ENCODE measurements at places on chromosomes 11 and 22. TPM values are rescaled to one million over a fixed set of nuclear protein-coding genes. Genes with fewer than 3 reads are reported as not detected.
A peak's percentile ranks its signal among the peaks of the same experiment; 100 is the strongest.

Gene ABCC8
- total RNA-seq, result not detected

Gene C22orf31
- total RNA-seq, result not detected

DNA sequence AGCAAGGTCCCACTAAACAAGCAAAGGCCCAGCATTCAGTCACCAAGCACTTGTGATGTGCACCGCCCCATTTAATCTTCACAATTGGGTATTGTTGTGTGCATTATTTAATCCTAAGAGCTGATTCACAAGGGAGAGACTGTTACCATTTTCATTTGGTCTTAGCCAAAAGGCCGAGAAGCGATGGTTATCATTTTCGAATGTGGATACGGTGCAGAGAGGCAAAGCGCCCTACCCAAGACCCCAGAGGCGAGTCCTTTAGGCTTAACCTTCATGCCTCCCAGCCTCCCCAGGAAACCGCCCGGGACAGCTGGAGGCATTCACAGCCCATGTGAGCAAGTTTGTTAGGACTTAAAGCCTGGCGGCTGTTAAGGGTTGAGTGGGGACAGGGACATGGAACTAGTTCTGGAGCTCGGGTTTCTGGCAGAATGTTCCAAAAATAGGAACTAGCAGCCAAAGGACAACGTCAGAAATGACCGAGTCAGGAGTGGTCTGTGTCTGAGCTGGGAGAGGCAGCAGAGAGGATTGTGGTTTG, 13.0 kb upstream of the UPK3A start:
- peak; percentile 50 for DNase-seq

DNA sequence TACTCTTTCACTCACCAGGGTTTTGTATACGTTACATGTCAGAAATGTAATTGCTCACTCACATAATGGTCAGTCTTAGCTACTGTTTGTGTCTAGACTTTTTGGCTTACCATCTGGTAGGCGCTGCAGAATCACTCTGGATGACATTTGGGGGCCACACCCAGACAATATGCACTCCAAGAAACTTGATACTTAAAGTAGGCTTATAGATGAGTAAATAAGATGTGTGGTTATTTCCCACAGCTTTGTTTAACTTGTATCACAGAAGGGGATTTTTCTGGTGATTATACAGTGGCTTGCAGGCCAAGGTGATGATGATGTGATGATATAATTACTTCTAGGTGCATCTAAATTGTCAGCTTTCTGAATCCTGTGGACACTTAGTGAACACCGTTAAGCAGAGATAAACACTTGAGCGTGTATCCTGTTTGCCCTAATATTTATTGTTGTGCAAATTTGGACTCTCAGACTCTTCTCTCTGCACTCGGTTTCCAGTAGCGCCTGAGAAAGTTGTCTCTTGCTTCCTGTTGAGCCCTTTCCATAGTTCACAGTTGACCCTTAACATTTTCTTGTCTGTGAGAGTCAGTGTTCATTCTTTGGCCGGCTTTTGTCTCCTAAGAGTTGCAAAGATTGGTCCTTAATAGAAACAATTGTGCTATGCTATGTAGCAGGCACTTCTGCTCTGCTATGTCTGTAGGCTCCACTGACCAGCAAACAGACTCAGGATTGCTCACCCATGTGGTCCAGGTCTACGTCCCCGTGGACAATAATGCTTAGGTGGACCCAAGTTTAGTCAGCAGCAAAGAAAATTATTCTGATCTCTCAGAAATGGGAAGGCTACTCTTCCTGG, 89.3 kb downstream of the PRR5L start:
- DNase-seq, result no peak

GRCh38 chr11:64987998-64988854, 8.5 kb downstream of the BATF2 start:
- no peak for DNase-seq

DNA sequence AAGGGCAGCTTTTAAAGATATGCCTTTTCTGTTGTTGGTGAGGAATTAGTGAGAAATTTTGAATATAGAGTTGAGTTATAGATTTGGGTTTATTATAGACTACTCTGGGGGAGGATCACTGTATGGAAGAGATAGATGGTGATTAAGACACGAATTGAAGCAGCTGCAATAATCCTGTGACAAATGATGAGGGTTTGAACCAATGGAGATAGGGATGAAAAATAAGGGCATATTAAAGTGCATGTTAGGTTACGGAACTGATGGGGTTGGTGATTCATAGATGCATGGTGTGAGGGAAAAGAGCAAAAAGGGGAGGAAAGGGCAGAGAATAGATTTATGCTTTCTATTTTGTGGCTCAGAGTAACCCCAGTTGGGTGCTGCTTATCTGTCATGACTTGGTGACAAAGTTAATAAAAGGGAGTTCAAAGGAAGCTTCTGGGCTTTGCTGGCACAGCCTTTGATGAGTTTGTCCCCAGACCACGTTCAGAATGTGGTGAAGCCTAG, 11.8 kb downstream of the C11orf87 start:
- no peak for DNase-seq

Gene KMT5B
- 32.5 TPM for total RNA-seq

DNA sequence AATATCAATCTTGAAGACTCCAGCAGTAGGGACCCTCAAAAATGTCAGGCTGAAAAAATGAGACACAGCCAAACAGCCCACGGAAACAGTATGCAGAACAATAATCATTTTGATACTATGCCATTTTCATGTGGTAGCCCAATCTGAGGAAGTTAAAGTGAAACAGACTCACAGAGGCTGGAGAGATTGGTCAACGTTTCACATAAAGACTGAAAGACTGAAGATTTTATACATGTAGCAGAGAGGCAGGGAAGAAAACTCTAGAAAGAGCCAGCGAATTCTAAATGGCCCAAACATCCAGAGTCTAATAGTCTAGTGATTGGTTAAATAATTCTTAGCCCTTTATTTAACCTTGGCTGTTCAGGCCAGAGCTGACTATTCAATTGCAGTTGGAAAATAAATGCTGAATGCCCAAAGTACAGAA, 49.4 kb downstream of the MAML2 start:
- no peak for DNase-seq

Gene GLYATL1
- not detected for total RNA-seq

GRCh38 chr11:72370201-72370600, 64.1 kb downstream of the CLPB start:
- DNase-seq, result no peak

- DNase-seq, result peak; percentile 13
Observed at GRCh38 chr11:111427471-111427912, 48.4 kb upstream of the POU2AF1 start.

- no peak for DNase-seq
Observed at GRCh38 chr11:80167766-80168165, 726.9 kb upstream of the TENM4 start.

Gene WNT7B
- 0.09 TPM for total RNA-seq

DNA sequence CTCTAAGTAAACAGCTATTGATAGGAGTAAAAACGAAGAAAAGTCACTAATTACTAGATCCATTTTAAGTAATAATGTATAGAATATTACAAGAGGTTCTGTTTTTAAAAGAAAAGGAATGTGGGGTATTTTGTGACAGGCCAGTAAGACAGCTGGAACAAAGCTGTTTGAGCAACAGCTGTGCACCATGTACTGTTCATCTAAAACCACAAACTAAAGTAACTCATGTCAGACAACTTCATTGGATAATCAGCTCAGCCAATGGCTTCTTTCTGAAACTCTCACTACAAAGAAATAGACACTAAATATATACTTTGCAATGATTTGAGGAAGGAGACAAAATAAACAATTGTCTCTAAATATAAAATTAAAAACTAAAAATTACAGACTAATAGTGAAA, 16.1 kb downstream of the RRAS2 start:
- DNase-seq, result no peak

DNA sequence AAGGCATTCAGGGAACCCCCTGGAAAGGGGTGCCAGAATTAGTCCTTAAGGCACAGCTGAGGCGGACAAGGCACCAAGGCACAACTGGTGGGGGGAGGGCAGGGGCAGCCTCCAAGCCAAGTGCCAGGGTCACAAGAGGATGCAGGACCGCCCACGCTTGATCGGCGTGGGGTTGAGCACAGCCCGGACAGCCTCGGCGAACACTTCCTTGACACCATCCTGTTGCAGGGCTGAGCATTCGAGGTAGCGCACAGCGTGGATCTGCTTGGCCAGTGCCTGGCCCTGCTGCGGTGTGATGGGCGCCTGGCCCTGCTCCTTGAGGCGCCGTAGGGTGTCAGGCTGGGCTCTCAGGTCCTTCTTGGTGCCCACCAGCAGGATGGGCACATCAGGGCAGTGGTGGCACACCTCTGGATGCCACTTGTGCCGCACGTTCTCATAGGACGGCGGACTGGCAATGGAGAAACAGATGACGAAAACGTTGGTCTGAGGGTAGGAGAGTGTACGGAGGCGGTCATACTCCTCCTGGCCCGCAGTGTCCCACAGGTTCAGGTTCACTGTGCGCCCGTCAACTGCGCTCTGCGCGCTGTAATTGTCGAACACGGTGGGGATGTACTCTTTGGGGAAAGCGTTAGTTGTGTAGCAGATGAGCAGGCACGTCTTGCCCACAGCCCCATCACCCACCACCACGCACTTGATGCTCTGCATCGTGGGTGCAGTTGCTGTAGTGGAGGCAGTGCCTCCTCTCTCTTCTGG, 13.1 kb downstream of the RHOG start:
- no peak for DNase-seq

Gene OR10A2
- total RNA-seq, result not detected

- DNase-seq, result peak; percentile 12
Observed at GRCh38 chr11:47552056-47552565, 821 bp downstream of the CELF1 start.

DNA sequence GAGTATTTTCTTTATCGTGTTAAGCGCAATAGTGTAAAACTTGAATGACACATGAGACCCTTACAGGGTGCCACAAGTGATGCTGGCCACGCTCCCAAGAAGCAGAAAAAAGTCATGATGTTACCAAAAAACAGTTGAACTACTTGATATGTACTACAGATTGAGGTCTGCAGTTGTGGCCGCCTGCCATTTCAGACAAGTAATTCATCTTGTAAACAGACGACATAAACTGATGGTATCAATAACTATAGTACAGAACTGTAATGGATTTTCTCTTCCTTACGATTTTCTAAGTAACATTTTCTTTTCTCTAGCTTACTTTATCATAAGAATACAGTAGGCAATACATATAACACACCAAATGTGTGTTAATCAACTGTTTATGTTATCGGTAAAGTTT, 5.5 kb downstream of the CD59 start:
- no peak for DNase-seq

Gene ADAMTS15
- not detected for total RNA-seq

DNA sequence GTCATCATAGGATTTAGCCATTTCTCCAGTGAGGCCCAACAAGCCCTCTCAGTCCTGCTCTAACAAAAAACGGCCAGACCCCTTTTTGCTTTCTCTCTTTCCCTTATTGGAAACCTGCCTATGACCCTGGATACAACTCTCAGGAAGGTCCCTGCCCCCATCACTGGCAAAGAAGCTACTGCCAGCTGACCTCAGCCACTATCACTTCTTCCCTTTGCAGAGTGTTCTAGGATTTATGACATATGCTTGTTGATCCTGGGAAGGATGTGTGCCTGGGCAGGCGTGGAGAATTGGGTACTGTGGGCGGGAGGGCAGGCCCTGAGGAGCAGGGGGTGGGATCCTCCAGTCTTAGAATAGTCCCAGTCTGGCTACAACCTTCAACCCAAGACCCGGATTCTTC, 7.5 kb downstream of the PGAP2 start:
- DNase-seq, result no peak

Gene GGTLC2
- total RNA-seq, result not detected

GRCh38 chr22:21445437-21446127, 21.6 kb upstream of the TMEM191C start:
- no peak for DNase-seq

DNA sequence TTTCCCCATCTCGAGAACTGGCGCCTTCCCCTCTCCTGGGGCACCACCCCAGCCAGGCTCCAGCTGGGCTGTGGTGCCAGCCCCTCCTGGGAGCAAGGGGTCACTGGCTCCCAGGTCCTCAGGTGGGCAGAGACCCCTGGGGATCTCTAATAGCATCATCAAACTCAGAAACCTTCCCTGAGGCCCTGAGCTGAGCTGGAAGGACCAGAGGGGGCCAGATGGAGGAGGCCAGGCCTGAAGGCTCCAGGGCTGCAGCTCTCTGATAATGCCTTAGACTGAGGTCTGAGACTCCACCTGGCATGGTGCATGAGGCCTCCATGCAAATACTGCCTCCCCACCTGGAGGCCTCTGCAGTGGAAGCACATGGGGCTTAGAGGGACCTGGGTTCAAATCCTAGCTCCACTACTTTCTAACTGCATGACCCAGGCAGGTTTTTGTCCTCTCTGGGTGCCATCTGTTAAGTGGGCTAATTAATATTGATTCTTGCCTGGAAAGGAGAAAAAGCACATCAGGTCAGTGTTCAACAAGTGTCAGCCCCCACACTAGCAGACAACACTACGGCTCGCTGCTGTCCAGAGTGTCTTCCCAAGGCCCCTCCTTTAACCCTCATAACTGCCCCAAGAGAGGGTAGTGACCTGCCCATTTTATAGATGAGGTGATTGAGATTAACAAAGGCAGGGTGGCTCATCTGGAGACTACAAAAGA, 1.5 kb downstream of the MAPK8IP1 start:
- DNase-seq, result no peak

GRCh38 chr22:31911565-31912406, 32.5 kb upstream of the YWHAH start:
- DNase-seq, result peak; percentile 93

- DNase-seq, result no peak
Observed at GRCh38 chr11:6615882-6616585, 3.2 kb downstream of the TPP1 start.

- no peak for DNase-seq
Observed at GRCh38 chr11:119789766-119790407, 60.9 kb upstream of the NECTIN1 start.

Gene GAS2L1
- 2.6 TPM for total RNA-seq

Gene MISFA
- total RNA-seq, result 4.8 TPM

DNA sequence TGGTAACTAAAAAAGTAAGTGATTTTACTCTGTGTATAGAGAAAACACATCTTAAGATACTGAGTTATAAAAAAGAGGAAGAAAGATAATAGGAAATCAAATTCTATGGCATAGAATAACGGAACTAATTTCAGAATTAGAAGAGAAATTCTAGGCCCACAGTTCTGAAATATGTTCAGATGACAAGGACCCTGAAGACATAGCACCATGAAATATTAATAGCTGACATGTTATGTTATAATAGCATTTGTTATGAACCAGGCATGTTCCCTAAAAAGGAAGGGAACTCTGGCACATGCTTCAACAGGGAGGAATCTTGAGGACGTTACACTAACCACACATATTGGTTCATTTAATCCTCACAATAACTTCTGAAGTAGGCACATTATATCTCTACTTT, 32.7 kb downstream of the PRDM10 start:
- DNase-seq, result no peak

- DNase-seq, result no peak
Observed at GRCh38 chr11:123642435-123642834, 12.0 kb downstream of the SCN3B start.

- DNase-seq, result no peak
Observed at GRCh38 chr11:124814739-124815138, 14.5 kb upstream of the MSANTD2 start.

DNA sequence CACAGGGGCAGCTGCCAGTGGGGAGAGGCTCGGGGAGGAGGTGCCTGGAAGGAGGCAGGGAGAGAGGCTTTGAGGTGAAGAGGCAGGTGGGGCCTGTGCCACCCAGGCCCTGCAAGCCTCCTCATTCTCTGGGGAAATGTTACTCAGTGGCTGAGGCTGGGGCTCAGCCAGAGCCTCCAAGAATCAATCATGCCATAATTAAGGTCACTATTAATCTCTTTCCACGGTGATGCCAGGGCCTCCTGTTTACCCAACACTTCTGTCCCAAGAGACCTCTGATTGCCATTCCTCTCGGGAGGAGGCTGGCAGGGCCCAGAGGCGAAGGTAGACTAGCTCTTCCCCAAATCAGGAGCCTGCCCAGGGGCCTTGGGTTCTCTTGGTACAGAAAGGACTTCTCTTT, 38.4 kb downstream of the GDPD5 start:
- no peak for DNase-seq

Gene DNAJB7
- total RNA-seq, result not detected
